ENCODE measurements at places on chromosomes 4 and X. TPM values are rescaled to one million over a fixed set of nuclear protein-coding genes. Genes with fewer than 3 reads are reported as not detected.

The RPL39 gene
- 1,906 TPM for total RNA-seq

The CXorf49 gene
- total RNA-seq: not detected

The ADH1A gene
- not detected for total RNA-seq

The EPGN gene
- 0.96 TPM for total RNA-seq

The RPL9 gene
- total RNA-seq: 1,753 TPM

The TCEANC gene
- 3.4 TPM for total RNA-seq

The FAM241A gene
- 5.1 TPM for total RNA-seq

The HTN1 gene
- total RNA-seq: not detected

The TREX2 gene
- 2.1 TPM for total RNA-seq

The TEX13D gene
- total RNA-seq: not detected

The ASB9 gene
- total RNA-seq: 2.0 TPM

The SLC9B1 gene
- total RNA-seq: 1.8 TPM

The SOWAHD gene
- 0.57 TPM for total RNA-seq

The RNF128 gene
- 67.6 TPM for total RNA-seq

The DCAF4L1 gene
- 0.36 TPM for total RNA-seq

The YY2 gene
- total RNA-seq: 3.1 TPM

The ZFP42 gene
- total RNA-seq: 0.23 TPM

The VEGFC gene
- 13.7 TPM for total RNA-seq

The CCDC110 gene
- 2.3 TPM for total RNA-seq

The ACTRT1 gene
- not detected for total RNA-seq

The PLAC1 gene
- total RNA-seq: 0.42 TPM

The GUCY1A1 gene
- 21.0 TPM for total RNA-seq

The STPG2 gene
- total RNA-seq: 1.4 TPM

The SH3D19 gene
- 41.7 TPM for total RNA-seq

The RNF175 gene
- 0.86 TPM for total RNA-seq

The ZNF595 gene
- total RNA-seq: 33.8 TPM

The SAP30 gene
- 8.6 TPM for total RNA-seq

The SERTM2 gene
- total RNA-seq: 5.6 TPM

The ZNF275 gene
- 13.8 TPM for total RNA-seq

The BST1 gene
- 18.6 TPM for total RNA-seq

The NOX1 gene
- total RNA-seq: 0.78 TPM

The SLC38A5 gene
- total RNA-seq: 25.3 TPM

The KCNIP4 gene
- total RNA-seq: 1.7 TPM

The APOOL gene
- total RNA-seq: 25.0 TPM

All from ureter (tissue), 1 donor.